ENCODE measurements at places on chromosomes 7 and 10.

DNA sequence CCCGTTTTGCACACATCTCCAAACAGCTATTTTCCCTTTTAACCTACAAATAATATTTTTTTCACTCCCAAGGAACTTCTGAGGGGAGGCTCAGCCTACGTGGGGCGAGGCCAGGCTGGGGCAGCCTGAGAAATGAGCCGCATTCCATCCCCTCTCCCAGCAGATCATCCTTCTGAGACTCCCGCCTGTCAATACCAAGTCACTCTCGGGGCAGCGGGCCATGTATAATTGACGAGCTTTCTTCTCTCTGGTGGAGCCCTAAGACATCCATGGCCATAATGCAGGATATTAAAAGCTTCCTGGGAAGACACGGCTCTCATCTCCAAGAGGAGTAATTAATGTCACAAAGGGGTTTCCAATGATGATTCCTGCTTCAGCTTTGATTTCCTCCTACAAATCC is 37.8 kb upstream of the CHST15 start:
- no peak for DNase-seq

GRCh38 chr10:88616250-88616977 is 29.9 kb downstream of the LIPJ start:
- DNase-seq = no peak

DNA sequence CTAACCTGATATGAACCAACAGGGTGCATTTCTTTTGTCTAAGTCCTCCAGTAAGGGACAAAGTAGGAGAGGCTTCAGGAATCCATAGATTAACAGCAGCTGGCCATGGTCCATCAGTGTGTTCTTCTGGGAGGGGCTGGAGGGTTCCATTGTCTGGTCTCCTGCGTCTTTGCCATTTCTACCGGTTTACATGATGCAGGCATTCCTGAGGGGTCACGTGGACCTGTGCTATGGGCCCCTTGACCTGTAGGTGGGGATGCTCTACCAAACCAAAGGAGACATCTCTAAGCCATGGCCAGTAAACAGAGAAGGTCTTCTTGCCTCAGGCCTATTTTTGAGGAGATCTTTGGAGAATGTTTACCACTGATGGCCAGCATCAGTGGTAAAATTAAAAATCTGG is 28.7 kb upstream of the HABP2 start:
- DNase-seq = no peak

DNA sequence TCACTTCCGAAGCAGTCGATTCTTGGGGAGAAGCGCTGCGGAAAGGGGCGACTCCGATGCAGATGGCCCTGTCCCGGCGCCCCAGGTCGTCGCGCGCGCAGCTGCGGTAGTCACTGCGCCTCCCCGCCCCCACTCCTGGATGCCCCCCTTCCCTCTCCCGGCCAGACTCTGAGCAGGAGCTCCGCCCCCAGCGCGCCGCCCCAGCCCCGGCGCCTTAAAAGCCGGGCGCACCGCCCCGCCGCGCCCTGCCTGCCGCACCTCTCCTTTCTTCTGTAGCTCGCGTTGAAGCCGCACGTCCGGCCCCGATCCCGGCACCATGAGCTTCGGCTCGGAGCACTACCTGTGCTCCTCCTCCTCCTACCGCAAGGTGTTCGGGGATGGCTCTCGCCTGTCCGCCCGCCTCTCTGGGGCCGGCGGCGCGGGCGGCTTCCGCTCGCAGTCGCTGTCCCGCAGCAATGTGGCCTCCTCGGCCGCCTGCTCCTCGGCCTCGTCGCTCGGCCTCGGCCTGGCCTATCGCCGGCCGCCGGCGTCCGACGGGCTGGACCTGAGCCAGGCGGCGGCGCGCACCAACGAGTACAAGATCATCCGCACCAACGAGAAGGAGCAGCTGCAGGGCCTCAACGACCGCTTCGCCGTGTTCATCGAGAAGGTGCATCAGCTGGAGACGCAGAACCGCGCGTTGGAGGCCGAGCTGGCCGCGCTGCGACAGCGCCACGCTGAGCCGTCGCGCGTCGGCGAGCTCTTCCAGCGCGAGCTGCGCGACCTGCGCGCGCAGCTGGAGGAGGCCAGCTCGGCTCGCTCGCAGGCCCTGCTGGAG is at the start of gene INA:
Gene INA (plus strand): TSS at position 243 of the 817 bp plus-strand sequence. CDS start 74 bp downstream, at position 317.
- DNase-seq = no peak

GRCh38 chr7:55690-56248 is 136.6 kb upstream of the FAM20C start:
- DNase-seq = no peak

DNA sequence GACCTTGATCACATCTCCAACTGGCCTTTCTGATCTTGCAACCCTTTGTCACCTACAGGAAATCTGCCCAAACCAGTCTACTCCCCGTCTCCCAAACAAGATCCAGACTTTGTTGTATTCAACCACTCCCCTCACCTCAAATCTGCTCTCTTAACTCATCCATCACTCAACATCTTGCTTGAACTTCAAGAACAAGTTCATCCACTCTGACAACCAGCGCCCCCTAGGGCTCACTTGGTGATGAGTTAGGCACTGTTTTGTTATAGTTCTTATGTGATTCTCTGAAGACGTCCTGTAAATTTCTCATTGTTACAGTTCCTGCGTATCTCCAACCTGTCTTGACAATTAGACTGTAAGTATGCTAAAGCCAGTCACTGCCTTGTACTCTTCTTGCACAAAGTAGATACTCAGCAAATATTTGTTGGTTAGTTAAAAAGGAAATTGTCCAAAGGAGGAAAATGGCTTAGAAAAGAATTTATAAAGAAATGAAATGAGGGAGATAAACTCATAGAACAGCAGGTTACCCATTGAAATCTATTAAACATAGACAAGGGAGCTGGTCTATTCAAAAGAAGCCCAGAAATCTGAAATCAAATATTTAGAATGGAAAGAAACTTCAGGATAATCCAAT is 5.3 kb downstream of the FRMD4A start:
- DNase-seq = no peak

DNA sequence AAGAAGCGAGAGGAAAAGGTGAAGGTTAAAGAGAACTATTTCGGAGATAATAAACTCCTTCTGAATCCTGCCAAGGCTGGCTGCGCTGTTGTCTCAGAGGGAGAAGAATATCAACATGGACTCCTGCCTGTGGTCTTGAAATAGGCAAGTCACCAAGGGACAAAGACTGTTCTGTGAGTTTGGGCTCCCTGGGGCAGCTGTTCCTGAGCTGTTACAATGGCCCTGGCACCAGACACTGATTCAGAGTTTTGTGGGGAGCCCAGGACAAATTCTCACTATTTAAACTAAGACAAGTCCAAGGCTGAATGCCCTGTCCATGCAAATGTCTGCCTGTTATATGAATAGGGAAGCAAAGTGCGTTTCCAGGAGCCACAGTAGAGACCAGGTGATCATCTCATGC is 81.4 kb downstream of the PRPF18 start:
- DNase-seq = no peak

- DNase-seq = no peak
Measured at GRCh38 chr10:59227136-59227673, 50.8 kb downstream of the PHYHIPL start.

GRCh38 chr7:73622909-73623797 is 1.2 kb downstream of the MLXIPL start:
- DNase-seq = no peak

GRCh38 chr7:33918438-33919143 is 13.3 kb downstream of the BMPER start:
- no peak for DNase-seq

DNA sequence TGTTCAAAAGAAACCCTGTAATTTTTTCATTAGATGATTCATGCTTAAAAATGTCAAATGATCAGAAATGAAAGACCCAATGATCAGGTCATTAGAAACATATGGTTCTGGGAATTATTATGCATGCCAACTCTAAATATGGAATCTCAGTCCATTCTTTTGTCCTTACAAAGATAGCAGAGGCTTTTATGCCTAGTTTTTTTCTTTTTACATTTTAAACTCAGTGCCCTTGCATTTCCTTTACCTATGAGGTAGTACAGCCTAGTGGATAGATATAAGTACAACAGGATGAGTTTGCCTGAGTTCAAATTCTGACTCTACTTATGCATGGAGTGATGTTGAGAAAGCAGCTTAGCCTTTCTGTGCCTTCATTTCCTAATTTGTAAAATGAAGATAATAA is 392.9 kb downstream of the SUGCT start:
- no peak for DNase-seq

DNA sequence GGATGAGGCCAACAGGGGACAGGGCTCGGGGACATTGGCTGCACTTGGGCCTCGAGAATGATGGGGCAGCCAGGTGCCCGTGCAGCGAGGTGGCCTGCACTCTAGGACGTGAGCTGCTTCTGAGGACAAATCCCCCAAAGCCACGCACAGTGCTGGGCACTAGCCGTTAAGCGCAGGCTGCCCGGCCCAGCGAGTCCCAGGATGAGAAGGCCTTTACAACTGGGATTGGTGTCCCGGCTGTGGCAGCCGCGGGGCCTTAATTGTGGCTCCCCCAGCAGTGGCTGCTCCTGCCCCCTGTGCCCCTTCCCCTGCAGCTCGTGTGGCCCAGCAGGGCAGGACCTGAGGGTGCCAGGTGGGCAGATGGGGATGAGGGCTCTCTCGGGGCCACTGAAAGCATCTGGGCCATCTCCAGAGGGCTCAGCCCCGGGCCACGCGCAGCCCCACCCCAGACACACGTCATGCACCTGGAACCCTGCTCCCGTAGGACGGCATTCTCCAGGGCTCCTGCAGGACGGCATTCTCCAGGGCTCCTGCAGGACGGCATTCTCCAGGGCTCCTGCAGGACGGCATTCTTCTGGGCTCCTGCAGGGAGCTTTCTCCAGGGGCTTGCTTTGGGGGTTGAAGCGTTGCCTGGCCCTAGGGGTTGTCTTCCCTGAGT is 6.6 kb downstream of the PWWP2B start:
- DNase-seq = no peak

- no peak for DNase-seq
Measured at GRCh38 chr10:26430641-26431163, 7.4 kb upstream of the APBB1IP start.

- no peak for DNase-seq
Measured at GRCh38 chr7:42692621-42693020, 219.2 kb downstream of the C7orf25 start.

DNA sequence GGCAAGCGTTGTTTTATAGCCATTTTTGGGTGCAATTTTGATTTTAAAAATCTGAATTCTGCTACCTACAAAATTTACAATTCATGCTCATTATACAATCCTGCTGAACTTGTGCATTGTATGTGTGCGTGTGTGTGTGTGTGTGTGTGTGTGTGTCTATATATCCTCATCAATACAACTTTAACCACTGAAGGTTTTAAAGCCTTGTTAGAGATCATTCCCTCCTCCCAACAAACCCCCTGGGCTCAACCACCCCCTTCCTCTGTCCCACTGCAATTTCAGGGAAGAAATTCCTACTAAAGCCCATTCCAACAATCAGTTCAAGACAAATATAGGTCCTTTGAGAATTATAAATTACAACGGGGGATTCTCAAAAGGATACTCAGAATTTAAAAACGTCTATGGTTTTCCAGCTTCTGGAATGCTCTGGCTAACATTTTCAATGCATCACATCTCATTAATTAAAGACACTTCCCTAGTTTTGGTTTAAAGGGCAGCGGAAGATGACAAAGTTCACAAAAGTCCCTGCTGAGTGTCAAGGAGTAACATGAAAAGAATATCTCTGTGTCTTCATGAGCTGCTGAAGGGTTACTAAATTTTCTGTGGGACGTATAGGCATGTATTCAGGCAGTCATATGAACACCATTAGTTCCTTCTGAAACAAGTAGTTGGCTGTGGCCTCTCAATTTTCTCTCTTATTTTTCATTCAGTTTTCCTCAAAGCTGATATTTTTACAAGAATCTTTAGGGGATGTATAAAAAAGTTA is 889 bp upstream of the SEMA3A start:
- no peak for DNase-seq

DNA sequence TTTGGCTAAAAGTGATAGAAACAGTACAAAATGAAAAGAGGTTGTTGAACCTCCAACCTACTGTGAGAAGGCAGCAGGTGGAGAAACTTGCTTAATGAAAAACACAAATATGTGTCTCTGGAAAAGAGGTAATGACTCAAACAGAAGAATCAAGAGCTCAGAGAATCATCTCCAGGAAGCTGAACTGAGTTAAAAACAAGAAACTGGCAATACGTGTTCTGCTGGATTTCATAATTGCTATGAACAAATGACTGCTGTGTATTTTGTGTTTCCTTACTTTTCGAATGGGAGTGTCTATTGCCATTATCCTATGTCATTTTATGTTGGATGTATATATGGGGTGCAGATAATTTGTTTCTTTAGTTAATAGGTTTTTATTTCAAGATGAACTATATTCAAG is 401.1 kb downstream of the DGKB start:
- DNase-seq = no peak

DNA sequence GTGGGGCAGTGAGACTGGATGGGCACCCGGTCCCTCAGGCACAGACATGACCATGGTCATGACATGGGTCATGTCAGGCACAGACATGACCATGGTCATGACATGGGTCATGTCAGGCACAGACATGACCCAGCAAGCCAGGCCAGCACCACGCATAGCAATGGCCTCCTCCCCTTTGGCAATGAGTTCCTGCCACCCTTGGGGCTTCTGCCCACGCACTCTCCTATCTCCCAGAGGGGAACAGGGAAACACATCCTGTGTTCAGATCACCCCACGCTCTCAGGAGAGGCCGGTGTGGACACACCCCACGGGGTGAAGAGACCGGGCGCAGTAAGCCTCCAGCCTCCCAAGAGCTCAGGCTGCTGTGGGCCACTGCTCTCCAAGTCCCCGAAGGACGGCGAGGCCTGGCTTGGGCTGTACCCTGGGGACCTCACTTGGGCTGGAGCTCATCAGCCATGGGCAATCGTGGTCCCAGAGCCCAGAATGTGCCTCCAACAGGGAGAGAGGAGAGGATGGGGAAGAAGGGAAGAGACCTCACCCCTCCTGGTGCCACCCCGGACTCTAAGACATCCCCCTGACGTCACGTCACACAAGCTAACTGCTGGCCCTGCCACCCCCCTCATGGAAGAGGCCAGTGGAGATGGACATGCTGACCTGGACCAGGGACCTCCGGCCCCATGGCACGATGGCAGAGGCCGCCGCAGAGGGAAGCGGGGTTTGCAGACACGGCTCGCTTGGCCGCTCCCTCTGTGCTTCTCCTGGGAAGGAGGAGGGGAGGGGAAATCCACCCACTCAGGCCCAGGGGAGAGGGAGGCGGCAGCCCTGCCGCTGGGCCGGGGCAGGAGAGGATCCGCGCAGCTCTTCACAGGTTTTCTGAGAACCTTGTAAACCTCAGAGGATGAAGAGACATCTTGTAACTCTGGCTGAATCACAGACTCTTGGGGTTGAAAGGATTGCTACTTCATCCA is 269.6 kb downstream of the ELFN1 start:
- DNase-seq = no peak

GRCh38 chr10:78531088-78531487 is 497.4 kb downstream of the RPS24 start:
- DNase-seq = no peak

- no peak for DNase-seq
Measured at GRCh38 chr10:73758704-73759511, 14.7 kb downstream of the SEC24C start.

GRCh38 chr10:69096045-69096444 is 8.1 kb downstream of the SRGN start:
- DNase-seq = no peak
